Activated CD8-positive, alpha-beta memory T cell treated with anti-CD3 and anti-CD28 coated beads, Interleukin-2, amount 50 U/mL, for 4 hours (primary cell): ENCODE measurements at places on chromosomes 16 and 17.

DNA sequence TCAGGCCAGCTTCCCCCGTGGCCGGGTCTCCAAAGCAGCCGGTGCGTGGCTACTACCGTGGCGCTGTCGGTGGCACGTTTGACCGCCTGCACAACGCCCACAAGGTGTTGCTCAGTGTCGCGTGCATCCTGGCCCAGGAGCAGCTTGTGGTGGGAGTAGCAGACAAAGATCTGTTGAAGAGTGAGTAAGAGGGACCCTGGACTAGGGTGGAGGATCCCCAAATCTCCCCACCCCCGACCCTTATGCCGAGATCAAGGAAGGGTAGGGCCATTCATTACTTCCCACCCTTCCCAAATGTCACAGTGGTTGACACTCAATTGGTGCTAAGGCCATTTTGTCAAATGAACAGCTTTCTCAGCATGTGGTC is 1.2 kb downstream of the COASY start:
- no peak for DNase-seq

DNA sequence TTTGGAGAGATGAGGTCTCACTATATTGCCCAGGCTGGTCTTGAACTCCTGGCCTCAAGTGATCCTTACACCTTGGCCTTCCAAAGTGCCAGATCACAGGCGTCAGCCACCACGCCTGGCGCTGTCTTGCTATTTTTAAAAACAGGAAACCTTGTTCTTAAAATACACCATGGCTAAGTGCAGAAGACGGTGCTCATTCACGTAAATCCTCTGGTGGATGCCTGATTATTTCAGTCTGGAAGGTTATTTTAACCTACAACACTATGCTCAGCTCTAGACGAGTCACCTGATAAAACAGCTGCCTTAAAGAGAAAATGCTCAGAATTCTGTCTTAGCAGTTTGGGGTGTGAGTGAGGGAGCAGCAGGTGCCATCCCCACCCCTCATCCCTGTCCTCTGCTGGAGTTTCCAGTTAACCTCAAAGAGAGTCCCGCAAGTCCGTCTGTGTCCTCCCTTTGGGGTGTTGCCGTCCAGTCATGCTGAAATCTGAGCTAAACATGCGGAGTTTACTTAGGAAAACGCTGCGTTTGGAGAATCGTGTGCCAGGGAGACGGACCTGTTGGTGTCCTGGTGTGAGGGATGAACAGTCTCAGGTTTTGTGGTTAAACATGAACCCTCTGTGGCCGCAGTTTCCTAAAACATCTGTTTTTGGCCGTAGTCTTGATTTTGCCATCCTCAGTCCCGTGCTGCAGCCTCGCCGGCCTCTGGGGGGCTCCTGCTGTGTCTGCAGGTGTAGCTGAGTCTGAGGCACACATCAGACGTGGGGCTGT is 17.1 kb downstream of the SPG7 start:
- DNase-seq, result no peak

- no peak for DNase-seq
These were observed 6.3 kb downstream of the PDF start for GRCh38 chr16:69324013-69324531.

GRCh38 chr17:4908301-4908700 is 5.4 kb upstream of the CHRNE start:
- DNase-seq, result no peak

DNA sequence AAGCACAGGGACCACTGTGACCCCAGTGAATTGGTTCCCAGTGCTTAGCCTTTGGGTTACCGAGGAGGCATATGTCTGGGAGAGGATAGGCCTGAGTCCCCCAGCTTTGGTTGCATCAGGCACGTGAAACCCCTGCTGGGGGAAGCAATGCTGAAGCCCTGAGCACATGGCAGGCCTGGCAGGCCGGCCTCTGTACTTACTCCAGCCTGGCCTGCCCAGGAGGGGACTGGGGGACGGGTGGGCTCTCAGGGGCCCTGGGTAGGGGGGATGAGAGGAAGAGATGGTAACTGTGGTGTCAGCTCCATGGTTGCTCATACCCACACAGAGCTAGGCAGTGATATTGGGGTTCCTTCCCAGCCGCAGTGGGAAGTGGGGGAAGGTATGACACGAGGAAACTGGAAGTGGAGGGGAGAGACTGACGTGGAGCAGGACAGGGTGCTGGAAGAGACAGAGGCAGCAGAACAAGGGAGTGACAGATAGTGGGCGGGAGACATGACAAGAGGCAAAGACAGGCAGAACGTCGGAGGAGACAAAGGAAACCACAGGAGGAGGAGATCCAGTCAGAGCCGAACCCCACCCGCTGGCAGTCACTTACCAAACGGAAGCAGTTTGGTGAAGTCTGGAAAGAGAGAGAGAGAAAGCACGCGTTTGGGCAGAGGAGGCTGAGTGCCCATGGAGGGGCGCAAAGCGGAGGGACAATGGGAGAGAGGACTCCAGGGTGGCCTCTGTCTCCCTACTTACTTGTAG is 9.1 kb downstream of the TMEM208 start:
- DNase-seq, result no peak

- DNase-seq, result no peak
These were observed 61.1 kb downstream of the CYLD start for GRCh38 chr16:50802961-50803360.

DNA sequence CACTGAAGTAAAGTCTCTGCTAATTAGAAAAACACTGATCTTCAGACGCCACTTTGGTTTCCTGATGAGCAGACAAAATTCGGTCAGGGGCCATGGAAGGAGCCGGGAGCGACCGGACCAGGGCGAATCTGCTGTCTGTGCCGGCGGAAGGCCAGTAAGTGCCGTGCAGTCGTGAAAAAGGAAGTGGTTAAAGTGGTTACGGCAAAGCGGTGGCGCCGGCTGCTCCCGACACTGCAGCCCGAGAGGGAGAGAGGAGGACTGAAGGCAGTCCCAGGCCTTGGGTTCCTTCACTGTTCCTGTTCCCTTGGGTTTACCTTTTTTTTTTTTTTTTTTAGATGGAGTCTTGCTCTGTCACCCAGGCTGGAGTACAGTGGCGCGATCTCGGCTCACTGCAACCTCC is 17.3 kb upstream of the HEXD start:
- peak; percentile 38 for DNase-seq

- no peak for DNase-seq
These were observed 3.6 kb downstream of the SLC43A2 start for GRCh38 chr17:1625053-1625452.

- no peak for DNase-seq
These were observed 38.2 kb downstream of the CBFA2T3 start for GRCh38 chr16:88938777-88939244.

- no peak for DNase-seq
These were observed 161.4 kb upstream of the C16orf82 start for GRCh38 chr16:26905336-26905735.

DNA sequence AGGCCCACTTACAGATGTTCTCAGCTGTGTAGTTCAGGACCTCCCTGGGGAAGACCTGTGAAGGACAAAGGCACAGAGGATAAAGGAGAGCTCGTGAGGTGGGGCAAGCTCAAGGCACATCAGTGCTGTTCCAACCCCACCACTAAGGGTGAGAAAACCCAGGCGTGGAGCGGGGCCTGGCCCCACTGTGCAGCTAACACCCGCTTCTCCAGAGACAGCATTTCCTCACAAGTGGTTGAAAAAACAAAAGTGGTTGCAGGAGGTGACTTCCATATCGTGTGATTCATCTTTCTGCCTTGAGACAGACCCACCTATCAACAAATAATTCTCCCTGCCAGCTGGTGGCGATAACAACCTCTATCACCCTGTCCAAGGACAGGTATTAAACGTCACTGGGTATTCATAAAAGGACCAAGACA is 30.0 kb downstream of the SNN start:
- no peak for DNase-seq

DNA sequence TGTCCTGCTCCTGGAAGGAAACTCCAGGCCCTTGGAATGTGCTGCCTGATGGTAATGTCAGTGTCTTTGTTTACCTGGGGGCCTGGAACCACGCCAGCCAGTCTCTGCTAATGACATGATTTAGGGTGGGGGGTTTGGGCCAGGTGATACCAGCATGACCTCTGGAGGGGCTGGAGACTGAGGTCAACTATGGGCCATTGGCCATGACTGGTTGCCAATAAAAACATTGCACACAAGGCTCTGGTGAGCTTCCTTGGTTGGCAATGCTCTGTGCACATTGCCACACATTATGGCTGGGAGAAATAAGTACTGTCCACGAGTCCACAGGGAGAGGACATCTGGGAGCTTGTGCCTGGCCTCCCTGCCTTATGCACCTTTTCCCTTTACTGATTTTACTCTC is 52.5 kb downstream of the LITAF start:
- DNase-seq, result no peak

DNA sequence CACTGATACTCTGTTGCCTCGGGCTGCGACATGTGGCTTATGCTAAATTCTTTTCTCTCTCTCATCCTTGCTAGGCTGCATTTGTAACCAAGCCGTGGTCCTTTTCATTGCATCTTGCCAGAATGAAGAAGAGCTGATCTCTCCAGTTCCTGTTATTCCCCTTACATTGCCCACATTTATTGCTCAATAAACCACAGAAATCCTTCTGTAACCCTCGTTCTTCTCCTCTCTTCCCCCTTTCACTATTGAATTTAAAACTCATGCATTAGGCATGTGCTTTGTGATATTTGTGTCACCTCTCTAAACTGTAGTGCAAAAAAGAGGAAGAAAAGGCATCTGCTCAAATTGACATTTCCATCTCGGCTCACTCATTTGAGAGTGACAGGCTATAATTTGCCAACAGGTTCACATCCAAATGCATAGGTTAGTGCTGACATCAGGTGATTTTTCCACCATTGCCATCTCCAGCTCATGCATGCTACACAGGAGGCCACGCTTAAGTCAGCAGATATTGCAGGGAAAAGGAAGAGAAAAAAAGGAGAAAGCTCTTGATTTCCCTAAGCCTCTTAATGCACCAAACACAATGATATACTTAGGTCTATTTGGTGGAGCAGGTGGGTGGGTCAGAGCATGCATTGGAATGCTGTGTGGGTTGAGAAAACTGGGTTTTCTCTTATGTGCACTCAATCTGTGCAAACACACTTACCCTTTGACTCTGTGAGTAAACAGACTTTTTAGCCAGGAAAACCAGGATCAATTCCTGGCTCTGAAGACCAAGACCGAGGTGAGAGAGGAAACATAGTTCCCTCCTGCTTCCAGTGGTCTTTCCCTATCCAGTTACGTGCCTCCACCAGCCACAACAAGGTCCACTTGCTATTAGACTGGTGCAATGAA is 642.7 kb downstream of the HS3ST4 start:
- DNase-seq, result no peak

- no peak for DNase-seq
These were observed 5.1 kb upstream of the PYY start for GRCh38 chr17:43958748-43959352.

- no peak for DNase-seq
These were observed 11.9 kb downstream of the KIF19 start for GRCh38 chr17:74337834-74338500.

DNA sequence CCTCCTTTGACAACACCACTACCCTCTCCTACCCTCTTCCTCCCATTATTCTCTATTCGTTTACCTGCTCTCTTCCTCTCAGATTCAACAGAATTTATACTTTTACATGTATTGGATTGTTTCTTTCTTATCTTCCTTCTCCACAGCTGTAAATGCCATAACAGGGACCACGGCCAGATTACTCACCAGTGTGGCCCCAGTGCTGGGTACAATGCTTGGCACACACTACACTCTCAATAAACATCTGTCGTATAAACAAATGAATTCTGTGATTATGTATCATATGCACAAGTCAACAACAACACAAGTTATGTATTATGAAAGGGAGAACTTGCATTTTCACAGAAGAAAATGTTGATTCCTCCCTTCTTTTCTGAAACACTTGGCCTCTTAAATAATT is 20.0 kb downstream of the AARSD1 start:
- no peak for DNase-seq

GRCh38 chr16:81545470-81546250 is 101.1 kb downstream of the CMIP start:
- no peak for DNase-seq

GRCh38 chr17:36686123-36686669 is 84.8 kb downstream of the MRM1 start:
- DNase-seq, result no peak

GRCh38 chr17:82519971-82520903 is 705 bp downstream of the FOXK2 start:
- peak; percentile 46 for DNase-seq

GRCh38 chr17:77501751-77502625 is 361.2 kb downstream of the SEC14L1 start:
- DNase-seq, result no peak

DNA sequence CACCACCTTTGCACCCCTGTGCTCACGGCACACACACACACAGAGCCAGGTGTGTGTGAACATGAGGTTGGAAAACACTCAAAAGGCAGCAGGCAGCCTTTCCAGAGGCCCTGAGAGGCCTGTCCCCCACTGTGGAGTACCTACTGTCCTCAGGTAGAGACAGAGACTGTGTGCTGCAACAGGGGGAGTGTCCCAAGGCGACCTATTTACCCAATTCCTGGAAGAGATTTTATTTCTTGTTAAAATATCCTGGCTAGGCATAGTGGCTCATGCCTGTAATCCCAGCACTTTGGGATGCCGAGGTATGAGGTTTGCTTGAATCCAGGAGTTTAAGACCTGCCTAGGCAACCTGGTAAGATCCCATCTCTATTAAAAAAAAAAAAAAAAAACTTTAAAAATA is 108.5 kb downstream of the COPRS start:
- no peak for DNase-seq

DNA sequence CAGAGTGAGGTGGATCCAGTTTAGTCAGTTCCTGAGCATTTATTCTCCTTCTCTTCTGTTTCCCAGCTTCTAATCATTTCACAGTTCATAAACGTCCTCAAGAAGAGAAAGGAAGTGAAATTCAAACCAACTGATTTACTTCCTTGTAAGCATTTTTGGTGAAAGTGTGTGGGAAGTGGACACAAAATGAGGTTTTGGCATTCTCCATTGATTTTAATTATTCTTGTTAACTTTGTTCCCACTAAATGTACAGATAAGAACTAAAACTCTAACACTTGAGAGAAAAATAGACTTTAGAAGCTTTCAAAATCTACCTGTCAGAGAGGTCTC is 42.7 kb upstream of the CORO6 start:
- DNase-seq, result no peak

- no peak for DNase-seq
These were observed 39.4 kb downstream of the ZNRF1 start for GRCh38 chr16:75038036-75038858.

DNA sequence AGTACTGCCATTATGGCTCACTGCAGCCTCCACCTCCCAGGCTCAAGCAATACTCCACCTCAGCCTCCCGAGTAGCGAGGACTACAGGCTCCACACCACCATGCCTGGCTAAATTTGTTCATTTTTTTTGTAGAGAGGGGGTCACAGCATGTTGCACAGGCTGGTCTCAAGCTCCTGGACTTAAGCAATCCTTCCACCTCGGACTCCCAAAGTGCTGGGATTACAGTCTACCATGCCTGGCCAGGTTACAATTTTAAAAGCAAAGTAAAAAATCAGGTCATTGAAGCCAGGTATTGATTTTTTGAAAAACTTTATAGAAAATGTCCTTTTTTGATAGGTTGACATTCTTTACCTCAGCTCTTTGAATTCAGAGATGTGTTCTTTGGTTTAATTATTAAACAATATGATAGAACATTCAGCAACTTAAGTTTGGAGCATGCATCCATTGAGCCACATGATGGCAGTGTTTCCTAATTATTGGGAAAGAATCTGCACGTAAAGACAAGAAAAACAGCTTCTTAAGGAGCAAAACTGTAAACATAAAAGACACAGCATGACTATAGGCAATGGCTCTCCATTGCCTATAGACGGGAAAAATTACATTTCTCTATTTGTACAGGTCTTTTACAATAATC is 1.7 kb upstream of the SLC16A11 start:
- DNase-seq, result peak; percentile 44

GRCh38 chr17:18230288-18231141 is 5.1 kb downstream of the LLGL1 start:
- DNase-seq, result no peak

- no peak for DNase-seq
These were observed 180.8 kb downstream of the SPECC1 start for GRCh38 chr17:20189979-20190378.
